Progenitor cell of endocrine pancreas (in vitro differentiated cells): ENCODE measurements at places on chromosomes 3 and 15.

GRCh38 chr3:95037927-95038326 lies 975.1 kb downstream of the NSUN3 start:
- DNase-seq, result no peak

DNA sequence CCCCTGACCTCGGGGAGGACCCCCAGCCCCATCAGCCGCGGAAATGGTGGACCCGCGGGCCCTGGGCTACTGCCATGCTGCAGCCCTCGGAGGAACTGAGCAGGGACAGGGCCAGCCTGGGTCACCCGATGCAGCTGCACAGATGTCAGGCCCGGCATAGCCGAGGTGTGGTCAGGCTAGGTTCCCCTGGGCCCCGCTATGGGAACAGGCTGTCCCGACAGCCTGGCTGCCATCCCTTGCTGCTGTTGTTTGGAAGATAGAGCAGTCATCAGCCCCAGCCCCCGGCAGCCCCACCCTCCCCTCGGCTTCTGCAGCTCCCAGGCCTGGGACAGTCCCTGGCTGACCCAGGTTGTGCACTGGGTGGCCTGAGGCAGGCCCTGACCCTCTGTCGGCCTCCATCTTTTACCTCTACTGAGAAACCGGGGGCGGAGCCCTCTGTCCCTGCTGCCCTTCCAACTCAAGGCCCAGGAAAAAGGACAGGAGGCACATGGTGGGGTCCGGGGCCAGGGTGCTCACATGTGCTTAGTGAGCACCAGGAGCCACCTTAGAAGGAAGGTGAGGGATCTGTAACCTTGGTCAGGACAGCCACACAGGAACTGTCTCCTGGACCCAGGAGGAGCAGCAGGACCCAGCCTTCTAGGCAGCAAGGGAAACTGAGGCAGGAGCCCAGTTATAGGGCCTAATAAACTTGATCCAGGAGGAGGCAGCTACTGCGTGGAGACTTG lies 31.5 kb upstream of the FBLN2 start:
- DNase-seq, result no peak

DNA sequence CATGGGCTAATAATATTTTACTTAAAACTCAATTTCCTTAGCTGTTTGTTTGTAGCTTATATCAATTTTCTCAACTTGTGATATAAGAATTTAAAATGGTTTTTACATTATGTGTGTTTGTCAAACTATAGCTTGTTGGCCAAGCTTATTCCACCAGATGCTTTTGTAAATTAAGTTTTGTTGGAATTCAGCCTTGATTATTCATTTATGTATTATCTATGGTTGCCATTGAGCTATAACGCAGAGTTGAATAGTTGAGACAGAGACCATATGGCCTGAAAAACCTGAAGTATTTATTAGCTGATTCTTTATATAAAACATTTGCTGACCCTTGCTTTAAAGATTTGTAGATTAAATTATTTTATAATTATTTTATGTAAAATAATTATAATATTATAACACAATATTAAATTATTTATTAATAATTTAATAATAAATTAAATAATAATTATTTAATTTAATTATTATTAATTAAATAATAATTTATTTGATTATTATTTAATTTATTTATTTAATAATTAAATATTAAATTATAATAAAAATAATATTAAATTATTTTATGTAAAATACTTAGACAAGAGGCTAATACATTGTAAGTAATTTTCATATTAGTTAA lies 779.6 kb upstream of the NECTIN3 start:
- no peak for DNase-seq

DNA sequence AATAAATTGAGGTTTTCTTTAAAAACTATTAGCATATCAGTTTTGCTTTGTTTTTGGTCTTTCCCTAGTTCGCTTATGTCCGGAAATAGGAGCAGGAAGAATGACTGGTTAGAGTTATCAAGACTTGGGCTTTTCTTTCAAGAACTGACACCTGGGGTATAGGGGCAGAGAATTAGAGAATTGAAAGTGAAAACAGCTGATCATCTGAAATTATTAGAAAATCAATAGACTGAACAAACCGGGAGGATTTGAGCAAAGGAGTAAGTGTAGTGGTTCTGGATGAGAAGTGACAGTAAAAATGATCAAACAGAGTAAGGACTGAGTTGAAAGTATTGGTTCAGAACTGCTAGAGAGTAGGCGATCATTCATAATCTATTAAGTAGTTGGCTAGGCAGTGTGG lies 6.0 kb downstream of the MINDY2 start:
- no peak for DNase-seq

DNA sequence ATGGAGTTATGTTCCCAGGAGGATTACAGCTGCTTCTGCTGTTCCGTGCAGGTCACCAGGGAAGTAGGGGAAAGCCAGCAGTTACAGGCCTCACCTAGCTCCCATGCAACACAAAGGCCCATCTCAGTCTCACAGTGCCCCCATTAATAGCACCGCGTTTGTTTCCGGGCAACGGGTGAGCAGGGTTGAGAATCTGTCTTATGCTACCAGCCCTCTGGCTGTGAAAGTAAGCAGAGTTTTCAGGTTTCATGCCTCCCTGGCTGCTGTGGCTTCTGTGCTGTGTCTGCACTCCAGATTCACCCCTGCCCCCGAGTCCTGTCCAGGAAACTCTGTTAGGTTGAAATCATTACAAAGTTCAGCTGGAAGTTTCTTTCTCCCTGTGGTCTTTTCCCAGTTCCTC lies 254.4 kb upstream of the GPR149 start:
- DNase-seq, result no peak

DNA sequence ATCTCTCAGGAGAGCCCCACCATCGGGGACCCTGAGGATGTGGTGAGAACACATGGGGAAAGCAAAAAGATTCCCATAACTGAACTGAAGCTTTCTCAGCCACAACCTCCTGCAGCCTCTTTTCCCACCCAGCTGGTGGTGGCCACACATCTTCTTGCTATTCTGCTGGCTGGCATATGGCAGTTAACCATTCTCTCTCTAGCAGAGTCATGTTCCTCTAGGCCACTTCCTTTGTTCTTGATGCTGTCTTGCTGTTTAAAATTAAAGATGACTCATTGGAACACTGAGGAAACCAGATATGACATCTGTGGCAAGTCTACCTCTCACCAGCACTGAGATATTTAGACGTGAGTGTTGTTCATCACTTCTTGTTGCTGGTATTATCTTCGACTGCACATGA lies 180.3 kb upstream of the ROBO2 start:
- DNase-seq, result no peak

DNA sequence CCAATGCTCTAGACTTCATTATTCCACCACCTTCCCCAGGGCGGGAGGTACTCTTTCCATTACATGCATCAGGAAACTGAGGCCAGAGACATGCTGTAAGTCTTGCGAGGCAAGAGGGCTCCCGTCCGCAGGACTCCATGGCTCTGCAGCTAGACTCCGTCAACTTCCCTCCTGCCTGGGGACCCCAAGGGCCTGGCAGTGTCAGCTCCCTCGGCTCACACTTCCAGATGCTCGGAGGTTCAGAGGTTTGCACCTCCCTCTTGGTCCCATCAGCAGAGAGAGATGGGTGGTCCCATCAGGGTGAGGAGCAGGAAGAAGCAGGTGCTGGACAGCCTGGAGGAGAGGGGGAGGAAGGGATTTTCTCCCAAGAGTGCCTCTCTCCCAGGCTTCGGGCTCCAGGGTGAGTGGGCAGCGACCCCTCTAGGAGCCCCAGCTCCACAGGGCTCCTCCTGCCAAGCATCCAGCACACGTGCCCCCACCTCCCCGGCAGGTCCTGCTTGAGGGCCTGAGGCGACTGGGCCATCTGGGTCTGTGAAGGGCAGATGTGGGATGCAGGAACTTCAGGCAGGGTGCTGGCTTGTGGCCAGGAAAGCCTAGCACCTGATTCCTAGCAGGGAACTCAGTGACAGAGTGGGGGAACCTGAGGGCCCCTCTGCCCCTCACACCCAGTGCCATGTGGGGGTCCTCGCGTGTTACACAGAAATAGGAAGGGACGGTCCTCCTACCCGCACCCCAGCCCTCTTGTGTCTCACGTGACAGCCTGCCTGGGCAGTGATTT lies 9.3 kb downstream of the PAK6 start:
- DNase-seq, result no peak

GRCh38 chr3:160129459-160130061 lies 95.7 kb upstream of the C3orf80 start:
- no peak for DNase-seq

GRCh38 chr3:64059484-64060175 lies 36.3 kb upstream of the PSMD6 start:
- no peak for DNase-seq

- DNase-seq, result no peak
These were observed 18.3 kb upstream of the IL20RB start for GRCh38 chr3:136939489-136939888.

DNA sequence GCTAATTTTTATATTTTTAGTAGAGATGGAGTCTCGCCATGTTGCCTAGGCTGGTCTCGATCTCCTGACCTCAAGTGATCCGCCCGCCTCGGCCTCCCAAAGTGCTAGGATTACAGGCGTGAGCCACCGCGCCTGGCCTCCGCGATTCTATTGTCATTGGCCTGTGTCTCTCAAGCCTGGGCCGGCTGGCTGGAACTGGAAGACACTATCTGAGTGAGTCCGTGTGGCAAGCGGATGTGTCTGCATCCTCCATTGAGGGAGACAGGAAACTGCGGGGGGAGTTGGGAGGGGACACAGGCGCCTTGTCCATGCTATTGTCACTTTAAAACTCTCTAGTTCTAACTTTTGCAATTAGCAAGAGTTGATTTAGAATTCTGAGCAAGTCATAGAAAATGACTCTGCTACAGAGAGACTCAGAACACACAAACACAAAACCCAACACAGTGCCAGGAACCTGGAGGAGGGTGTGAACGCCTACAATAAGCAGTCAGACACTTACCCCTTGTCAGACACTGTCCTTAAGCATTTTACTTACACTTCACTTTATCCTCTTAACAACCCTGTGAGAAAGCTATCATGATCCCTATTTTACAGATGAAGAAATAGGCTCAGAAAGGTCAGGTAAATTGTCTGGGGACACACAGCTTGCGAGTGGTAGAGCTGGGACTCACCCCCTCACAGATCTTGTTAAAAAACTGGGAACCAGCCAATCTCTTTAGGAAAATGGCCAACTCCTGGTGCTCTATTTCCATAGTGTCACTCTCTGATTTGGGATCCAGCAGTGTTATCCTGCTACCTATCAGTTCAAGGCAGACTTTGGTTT lies 38.7 kb downstream of the ANP32A start:
- DNase-seq, result no peak

DNA sequence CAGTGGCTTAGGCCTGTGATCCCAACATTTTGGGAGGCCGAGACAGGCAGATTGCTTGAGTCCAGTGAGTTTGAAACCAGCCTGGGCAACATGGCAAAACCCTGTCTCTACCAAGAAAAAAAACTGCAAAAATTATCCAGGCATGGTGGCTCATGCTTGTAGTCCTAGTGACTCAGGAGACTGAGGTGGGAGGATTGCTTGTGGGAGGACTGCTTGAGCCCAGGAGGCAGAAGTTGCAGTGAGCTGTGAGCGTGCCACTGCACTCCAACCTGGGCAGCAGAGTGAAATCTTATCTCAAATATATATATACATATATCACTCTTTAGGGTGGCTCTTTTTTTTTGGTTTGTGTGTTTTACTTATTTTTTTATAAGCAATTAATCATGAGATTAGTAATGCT lies 83.7 kb upstream of the WDR72 start:
- DNase-seq, result no peak

DNA sequence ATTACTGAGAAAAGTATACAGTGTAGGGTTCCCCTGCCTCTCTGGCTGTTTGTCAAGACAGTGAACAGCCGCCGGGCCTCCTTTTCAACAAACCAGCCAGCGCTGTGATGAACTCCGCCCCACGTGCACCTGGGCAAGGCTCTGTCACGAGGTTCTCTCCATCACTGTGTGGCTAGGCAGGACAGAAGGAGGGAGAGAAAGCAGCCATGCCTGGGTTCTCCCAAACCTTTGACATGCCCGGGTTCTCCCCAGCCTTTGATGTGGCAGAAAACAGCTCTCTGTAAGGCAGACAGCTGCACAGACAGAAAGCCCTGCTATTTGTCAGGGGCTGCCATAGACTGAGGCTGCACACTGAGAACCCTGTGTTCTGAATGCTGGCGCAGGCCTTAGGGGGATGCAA lies 101.4 kb upstream of the TRPM1 start:
- DNase-seq, result no peak

GRCh38 chr3:142597906-142598305 lies 1.7 kb downstream of the PLS1 start:
- DNase-seq, result no peak

DNA sequence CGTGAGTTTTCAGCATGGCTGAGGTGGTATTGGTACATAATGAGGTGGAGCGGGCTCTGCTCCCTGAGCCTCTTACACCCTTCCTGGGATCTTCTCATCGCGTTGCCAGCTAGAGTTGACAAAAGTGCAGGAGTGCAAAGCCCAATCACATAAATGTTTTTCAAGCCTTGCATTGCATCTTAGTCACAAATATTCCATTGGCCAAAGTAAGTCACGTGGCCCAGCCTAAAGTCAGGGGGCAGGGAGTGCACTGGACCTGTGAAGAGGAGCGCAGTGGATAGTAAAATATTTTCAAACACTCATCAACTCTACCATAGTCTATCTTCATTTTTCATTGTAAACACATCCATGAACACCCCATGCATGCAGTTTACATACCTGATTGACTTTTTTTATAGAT lies 329.8 kb upstream of the NR2E3 start:
- DNase-seq, result no peak

DNA sequence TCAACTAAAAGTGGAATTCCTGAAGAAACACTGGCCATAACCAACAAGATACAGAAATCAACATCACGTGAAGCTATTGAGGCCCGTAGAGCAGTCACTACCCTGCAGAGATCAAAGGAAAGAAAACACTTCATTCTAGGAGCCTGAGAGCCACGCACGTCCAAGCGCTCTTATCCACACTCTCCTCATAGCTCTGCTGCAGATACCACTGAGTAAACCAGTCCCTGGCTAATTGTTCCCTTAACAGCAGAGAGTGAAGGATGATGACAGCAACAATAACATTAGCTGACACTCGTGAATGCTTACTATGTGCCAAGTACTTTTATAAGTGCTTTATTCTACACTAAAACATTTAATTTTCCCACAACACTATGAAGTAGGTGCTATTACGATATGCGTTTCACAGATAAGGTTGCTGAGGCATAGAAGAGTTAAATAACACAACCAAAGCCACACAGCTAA lies 271.0 kb upstream of the GADL1 start:
- DNase-seq, result no peak

DNA sequence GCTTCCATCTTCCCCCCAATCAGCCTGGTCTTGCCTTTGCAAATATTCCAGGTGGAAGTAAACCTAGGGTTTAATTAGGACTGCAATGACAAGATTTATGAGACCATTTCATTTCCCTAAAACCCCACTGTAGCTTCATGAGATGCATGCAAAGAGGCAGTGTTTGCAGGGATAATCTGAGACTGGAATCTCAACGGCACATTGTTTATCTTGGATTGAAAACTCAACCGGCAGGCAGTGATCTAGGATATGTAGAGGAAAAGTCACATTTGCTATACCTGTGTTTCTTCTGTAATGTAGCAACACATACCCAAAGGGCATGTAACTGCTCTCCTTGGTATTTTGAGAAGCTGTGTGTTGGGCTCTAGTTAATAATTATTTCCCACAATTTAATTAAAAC lies 18.7 kb upstream of the CLSTN2 start:
- no peak for DNase-seq
